ENCODE measurements at places on chromosomes 2 and 18.
A peak's percentile ranks its signal among the peaks of the same experiment; 100 is the strongest.

DNA sequence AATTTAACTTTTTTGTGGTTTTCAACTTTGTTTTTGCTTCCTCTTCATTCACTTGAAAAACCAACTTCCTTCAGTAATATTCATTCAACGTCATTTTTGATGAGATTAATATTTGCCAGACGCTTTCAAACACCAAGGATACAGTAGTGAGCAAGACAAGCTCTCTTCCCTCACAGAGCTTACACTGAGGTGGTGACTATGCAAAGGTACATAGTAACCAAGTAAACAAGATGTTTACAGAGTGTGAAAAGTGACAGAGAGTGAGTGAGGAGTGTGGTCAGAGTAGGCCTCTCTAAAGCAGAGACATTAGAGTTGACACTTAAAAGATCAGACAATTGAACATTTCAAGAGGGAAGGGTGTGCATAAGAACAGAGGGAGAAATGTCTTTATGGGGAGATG, 155.5 kb downstream of the TMEM247 start:
- DNase-seq, result no peak

DNA sequence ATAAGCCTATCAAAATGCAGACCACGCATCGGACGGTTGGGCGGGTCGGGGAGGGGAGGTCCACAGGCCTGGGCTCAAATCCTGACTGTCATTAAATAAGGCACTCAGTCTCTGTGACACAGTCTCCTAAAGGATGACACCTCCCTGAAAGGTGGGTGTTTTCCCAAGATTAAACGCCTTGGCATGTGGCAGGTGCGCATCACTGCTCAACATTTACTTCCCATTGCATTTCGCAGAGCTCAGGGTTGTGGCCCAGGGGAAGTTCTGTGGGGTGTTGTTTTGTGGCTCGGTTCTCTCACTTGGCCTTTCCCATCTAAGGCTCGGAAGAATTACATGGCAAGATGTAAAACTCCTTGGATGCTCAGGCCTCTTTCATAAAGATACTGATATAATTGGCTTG, 107.4 kb downstream of the NCK2 start:
- no peak for DNase-seq

GRCh38 chr2:172333235-172333977, 94.0 kb upstream of the ITGA6 start:
- DNase-seq, result peak; percentile 39

DNA sequence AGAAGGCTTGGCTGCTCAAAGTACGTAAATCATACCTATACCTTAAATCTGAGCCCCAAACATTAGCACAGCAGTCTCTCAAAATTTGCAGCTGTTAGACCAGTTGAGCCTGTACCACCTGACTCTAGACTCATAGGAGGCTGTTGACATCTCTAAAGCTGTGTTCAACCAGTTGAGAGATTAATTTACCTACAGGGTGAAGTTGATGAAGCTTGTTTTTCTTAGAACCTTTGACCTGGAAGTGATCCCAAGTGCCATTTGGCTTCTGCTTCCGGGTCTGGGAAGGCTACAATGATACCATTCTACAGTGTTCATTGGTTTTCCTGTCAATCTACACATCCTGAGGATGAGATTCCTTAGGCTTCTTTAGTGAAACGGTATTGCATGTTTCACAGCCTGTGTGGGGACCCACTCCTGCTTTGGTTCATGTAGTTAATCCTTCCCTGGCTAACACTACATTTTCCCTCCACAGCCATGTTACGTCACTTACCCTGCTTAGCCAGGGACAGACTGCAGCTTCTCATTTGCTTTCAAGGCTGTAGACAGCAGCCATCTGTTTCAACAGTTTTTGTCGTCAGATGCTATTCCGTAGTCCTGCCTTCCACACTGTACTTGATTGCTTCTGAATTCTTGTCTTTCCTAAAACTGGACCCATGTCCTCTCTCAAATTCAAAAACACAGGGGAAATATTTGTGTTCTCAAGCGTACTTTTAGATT, 4.7 kb upstream of the IL1RL2 start:
- DNase-seq, result no peak

DNA sequence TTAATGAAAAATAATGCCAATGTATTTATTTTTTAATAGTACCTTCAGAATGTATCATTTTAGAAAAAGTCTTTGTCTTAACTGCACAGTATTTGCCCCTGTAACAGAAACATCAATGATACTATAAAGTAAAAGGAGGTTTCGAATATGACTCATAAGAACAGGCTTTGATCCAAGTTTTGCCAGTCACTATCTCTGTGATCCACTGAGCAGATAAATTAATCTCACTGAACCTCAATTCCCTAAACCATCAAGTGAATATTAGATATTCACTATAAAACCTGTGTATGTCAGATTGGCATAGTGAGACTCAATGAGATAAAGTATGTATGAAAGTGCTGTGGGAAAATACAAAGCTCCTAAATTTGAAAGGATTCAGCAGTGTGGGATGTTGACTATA, 292.1 kb downstream of the EXOC6B start:
- DNase-seq, result no peak

DNA sequence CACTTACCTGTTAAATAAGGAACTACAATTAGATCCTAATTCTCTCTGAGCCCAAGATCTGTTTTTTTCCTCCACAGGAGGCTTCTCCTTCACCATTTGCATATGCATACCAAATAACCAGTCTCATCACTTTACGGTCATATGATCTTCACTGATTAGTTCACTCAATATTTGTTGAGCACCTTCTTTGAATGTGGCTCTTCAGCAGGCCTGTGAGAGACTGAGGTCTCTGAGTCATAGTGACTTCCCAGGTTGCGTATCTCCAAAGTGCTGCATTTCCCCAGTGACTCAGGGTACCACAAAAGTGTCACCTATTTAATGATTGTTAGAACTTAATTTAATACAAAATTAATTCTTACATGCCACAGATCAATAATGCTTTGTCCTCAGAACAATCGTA, 108.8 kb upstream of the TRIB2 start:
- DNase-seq, result no peak

DNA sequence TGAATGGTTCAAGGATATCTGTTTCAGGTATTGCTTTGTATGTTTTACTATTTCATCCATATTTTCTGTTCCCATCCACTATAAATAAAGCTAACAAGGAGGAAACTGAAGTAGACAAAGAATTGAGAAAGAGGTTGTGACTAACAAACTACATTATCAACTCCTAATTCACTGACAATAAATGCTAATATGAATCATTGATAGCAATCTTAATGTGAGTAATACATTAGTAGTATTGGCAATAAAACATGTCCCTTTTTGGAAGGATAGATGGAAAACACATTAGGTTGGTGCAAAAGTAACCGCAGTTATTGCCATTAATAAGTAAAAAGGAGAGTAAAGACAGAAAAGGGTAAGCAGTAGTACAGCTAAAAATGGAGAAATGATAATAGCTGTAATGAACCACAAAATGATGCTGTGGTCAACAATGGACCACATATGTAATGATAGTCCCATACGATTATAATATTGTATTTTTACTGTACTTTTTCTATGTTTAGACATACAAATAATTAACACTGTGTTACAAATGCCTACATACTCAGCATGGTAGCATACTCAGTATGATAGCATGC, 104.7 kb downstream of the THADA start:
- no peak for DNase-seq
